ENCODE measurements at places on chromosomes 11 and 22.

DNA sequence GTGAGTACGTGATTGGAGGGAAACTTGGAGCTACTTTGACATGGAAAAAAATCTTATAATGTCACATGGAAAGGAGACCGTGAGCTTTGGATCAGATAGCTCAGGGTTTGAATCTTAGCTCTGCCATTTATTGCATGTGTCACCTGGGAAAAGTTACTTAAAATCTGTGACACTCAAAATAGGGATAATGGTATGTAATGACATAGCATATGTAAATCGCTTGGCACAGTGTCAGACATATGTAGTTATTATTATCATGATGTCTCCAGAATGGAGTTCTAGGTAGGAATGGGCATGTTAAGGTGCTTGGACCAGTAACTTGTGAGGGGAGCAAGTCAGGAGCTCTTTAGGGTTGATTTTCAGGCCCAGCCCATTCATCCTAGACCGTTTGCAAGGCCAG lies 75.8 kb downstream of the GRIK4 start:
- DNase-seq = no peak

DNA sequence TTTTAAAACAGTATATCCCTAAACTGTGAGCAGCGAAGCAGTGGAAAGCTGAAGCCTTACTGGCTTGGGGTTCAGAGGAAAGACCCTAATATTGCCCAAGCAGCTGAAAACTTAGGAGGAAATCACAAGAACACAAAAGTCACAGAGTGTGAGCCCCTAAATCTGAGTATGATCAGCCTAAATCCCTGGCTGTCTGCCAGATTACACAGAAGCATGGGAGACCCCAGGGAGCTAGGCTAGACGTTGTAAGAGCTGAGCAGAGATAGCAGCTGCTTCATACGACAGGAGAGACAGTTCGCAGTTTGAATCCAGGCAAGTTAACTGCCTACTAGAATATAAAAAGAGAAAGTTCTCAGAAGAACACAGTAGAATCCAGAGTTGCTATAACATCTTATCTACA lies 81.2 kb downstream of the PACS1 start:
- DNase-seq = no peak

- no peak for DNase-seq
Observed at GRCh38 chr11:67541198-67541597, 18.0 kb upstream of the CABP2 start.

GRCh38 chr11:64614917-64615316 lies 23.9 kb downstream of the SLC22A12 start:
- no peak for DNase-seq

GRCh38 chr11:101915791-101916291 lies 481 bp downstream of the ANGPTL5 start:
- peak; percentile 76 for DNase-seq

Measured in M059J (cell line).